Activated CD4-positive, alpha-beta T cell treated with anti-CD3 and anti-CD28 coated beads for 4 hours (primary cell): ENCODE measurements at places on chromosomes 5 and 9.

- DNase-seq: no peak
Observed at GRCh38 chr5:157860898-157861890, 2.2 kb upstream of the CLINT1 start.

DNA sequence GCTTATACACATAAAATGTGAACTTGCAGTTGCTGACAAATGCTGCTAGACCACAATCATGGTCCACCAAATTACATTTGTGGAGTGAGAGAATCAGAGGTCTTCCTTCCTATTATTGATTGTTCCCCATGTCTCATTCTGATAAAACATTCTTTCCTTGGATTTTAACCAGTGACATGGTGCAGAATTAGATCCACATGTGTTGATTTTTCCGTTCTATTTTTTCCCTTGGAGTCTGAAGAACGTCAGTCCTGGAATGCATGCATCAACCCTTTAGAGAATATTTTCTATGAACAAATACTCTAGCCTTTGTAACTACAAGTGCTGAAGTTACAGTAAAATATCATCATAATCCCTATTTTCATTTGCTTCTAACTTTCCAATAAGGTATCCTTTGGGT, 170.7 kb upstream of the SPRY4 start:
- DNase-seq: no peak

DNA sequence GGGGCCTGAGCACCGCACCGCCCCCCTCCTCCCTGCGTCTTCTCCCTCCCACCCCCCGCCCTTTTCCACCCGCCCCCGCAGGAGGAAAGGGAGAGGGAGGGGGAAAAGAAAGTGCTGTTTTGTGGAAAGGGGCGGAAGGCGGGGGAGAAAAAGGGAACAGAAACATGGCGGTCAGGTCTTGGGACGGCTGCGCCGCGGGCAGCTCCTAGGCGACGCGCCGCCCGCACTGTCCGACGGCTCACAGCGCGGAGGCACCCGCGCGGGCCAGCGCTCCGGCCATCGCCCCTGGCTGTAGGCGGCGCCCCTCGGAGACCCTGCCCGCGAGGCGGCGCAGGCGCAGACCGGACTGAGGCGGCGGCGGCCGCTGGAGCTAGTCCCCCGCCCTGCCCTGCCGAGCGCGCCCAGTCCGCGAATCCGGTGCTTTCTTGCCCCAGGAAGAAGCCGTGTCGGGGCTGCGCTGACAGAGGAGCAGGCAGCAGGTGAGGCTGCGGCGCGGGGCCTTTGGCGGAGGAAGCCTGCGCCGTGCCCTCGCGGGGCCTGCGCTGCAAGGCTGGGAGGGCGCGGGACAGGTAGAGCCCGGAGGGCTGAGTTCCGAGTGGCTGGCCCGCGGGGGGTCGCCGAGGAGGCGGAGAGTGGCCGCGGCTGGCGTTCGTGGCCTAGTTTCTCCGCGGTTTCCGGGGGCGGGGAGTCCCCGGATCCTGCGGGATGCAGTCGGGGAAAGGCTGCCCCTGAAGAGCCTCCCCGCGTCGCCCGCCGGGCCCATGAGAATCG, at the start of gene DENND4C:
Gene DENND4C, plus strand, starts transcription at position 339 of the 771 bp plus-strand sequence. CDS start 45,482 bp downstream, outside the sequence.
- DNase-seq: peak; percentile 72

DNA sequence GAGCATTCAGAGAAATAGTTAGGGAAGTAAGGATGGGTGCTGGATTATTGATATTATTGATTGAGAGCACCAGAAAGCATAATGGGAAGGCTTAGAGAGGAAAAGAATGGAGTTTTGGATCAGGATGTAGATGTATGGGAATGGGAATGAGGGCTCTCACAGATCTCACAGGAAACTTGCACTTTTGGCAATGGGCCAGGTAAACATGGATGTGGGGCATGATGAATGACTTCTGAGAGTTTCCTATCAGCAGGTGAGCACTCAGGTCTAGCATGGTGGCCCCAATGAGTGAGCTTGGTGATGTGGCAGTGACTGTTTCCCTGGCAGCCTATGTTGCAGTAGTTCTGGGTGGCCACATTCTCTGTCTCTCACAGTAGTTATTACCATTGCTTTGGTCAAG, 283.8 kb downstream of the FBXL7 start:
- no peak for DNase-seq

DNA sequence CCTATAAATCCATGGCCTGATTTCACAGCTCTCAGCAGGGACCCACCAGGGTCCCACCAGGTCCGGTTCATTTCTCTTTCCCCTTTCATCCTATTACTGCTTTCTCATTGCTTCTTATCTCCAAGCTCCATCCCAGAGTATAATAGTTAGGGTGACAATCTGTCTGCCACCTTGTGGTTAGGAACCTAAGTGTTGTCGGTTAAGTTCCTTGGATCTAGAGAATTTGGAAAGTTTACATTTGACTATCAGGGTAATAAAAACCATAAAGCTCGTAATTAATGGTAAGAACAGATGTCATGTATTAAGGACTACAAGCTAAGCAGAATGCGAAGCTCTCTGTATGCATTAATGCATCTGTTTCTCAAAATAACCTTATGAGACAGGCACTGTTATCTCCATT, 259.1 kb downstream of the SH3GL2 start:
- DNase-seq: no peak
